GM23338 (cell line): ENCODE measurements at places on chromosomes 12 and 14.

DNA sequence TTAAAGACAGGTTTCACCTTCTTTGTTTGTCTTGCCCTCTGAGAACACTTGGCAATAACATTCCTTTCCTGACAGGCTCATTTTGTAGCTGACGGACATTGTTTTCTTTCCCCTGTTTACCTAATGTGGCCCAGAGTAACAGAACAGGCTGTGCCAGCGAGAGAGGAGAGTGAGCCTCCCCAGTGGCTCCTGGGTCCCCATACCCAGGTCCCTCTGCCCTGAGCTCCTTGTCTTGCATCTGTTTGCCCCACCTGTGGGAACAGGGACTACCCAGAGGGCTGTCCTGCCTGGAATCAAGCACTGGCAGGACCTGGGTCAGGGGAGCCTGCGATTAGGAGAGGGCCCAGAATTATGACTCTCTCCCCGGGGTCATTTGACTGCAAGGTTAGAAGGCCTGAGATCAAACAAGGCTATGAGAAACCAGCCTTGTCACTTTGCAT lies 222.9 kb downstream of the ZFP36L1 start:
- no peak overlapping the region for H3K27ac ChIP-seq
- no peaks in the 10 kb centered on the region for H3K27me3 ChIP-seq
- DNase-seq: no peak
- H3K4me1 ChIP-seq: no peaks in the 10 kb centered on the region

DNA sequence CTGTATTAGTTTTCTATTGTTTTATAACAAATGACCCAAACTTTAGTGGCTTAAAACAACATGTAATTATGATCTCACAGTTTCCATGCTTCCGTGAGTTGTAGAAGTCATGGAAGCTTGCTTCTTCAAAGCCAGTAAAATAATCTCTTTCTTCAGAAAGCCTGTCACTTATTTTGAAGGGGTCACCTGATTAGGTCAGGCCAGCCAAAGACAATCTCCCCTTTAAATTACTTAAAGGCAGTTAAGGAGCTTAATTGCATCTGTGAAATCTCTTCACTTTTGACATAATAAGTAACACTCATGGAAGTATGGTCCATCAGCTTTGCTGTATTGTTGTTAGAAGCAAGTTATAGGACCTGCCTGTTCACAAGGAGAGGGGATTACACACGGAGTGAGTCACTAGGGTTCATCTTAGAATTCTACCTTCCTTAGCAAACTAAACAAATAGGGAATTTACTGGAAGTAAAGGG lies 89.8 kb downstream of the FAR2 start:
- no peaks in the 10 kb centered on the region for H3K36me3 ChIP-seq
- H3K27me3 ChIP-seq: no peaks in the 10 kb centered on the region
- DNase-seq: no peak
- H3K4me1 ChIP-seq: peaks cover 18% of the 10 kb centered on the region

DNA sequence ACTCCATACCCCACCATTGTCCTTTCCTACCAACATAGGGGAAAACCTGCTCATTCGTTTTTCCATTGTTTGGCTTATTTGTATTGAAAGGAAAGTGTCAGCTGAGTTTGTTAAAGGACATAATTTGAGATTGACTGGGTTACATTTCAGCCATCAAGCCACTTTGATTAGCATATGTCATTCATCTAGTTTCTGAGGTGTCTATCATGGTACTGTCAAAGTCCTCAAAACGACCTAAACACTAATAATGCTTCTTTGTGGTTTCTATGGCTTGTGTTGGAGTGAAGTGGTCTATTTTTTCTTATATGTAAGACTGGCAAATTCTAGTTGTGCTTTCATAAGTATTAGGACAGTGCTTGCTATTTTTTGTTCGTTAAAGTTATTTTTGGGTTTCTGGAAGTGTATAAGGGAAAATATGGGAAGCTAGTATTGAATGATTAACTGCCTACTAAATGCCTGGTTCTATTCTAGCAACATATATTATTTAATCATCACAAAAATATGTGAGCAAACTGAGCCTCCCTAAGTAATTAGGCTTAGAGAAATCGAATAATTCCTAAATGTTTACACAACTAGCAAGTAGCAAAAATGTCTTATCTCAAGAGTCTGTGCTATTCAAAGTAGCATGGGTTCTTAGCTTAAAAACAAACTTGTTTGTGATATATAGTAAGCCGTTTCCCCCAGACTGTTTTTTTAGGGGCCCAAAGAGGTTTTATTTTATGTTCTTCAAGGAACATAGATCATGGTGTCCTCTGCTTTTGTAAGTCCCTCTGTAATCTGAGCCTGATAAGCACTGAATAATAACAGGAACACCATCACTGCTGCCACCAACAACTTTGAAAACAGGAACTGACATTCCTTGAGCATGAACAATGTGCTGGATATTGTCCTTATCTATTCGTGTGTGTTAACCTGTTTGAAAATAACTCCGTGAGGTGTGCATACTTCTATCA lies 67.1 kb downstream of the DERA start:
- H3K4me3 ChIP-seq: no peak overlapping the region
- DNase-seq: no peak
- H3K4me1 ChIP-seq: peaks cover 18% of the 10 kb centered on the region; the same call in 1 of the 2 replicates
- no peak overlapping the region for H3K27ac ChIP-seq
- no peaks in the 10 kb centered on the region for H3K27me3 ChIP-seq

GRCh38 chr12:15831315-15831978 lies 42.3 kb upstream of the EPS8 start:
- no peak overlapping the region for H3K27ac ChIP-seq
- no peaks in the 10 kb centered on the region for H3K4me1 ChIP-seq
- no peaks in the 10 kb centered on the region for H3K36me3 ChIP-seq
- no peak for DNase-seq
- no peak overlapping the region for H3K4me3 ChIP-seq
- H3K27me3 ChIP-seq: no peaks in the 10 kb centered on the region

GRCh38 chr14:76742185-76742584 lies 19.1 kb upstream of the VASH1 start:
- H3K4me1 ChIP-seq: no peaks in the 10 kb centered on the region
- H3K4me3 ChIP-seq: no peak overlapping the region
- no peak for DNase-seq
- no peak overlapping the region for H3K27ac ChIP-seq

DNA sequence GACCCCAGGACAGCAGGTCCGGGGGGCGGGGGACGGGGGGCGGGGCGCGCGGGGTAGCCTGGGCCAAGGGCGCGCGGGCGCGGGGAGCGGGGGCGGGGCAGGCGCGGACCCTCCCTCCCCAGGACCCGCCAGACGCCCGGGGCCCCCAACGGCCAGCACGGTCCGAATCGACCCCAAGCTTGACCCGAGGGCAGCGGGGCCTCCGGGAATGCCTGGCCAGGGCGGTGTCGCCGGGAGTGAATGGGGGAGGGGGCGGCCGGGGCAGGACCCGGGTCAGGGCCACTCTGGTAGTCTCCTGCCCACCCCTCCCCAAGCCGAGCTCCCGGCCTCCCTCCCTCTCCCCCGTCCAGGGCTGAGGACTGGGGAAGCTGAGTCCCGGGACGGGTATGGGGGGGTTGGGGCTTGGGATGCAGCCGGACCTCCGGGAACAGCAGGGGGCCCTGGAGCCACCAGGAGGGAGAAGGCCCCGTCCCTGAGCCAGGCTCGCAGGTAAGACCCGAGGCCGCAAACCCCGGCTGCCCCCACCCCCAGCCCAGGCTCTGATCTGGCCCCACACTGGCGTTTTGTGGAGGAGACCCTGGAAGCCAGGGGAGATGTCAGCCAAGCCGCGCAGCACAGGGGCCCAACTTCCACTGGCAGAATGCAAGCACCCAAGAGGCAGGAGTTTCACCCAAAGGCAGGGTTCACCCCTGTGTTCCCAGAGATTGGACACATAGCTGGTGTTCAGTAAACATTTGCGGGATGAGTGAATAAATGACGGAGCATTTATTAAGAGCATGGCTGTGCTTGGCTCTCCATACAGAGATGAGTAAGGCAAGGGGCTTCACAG lies 545 bp upstream of the GALNT9 start:
- peak; percentile 32 for DNase-seq
- no peaks in the 10 kb centered on the region for H3K4me1 ChIP-seq
- H3K27ac ChIP-seq: no peak overlapping the region
- no peaks in the 10 kb centered on the region for H3K36me3 ChIP-seq
- H3K4me3 ChIP-seq: peak overlapping the region; percentile 48; the same call in 1 of the 2 replicates

DNA sequence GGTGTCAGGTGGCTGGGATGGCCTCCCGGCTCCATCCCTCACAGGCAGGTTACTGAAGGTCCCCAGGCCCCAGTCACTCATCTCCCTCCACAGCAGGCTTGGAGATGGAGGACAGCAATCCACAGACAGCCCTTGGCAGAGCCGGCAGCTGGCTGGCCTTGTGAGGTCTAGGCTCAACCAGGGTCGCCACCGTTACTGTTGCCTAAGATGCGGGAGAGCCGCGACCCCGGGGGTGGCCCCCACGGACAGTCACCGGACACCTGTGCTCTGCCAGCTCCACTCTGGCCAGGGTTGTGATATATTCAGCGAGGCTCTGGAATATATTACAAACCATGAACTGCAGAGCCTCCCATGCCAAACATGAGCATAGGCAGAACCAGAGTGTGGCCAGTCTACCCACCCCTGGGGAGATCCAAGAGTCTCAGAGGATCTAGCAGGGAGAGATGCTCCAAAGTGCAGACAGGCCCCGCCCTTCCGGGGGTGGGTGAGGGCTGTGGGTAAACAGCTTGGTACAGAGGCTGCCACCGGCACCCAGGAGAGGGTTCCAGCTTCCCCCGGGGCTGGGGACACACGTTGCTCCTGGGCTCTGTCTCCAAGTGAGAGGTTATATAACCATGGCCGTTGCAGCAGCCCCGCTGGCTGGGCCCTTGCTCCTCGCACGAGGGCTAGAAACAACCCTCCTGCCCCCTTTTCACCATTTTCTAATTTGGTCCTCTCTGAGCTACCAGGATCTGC lies 55.9 kb upstream of the DIO3 start:
- DNase-seq: no peak
- H3K27ac ChIP-seq: no peak overlapping the region
- H3K4me3 ChIP-seq: no peak overlapping the region

GRCh38 chr14:69107407-69108003 lies 45.4 kb downstream of the DCAF5 start:
- DNase-seq: peak; percentile 85
- H3K27ac ChIP-seq: no peak overlapping the region
- H3K36me3 ChIP-seq: no peaks in the 10 kb centered on the region
- H3K4me3 ChIP-seq: no peak overlapping the region
- no peaks in the 10 kb centered on the region for H3K27me3 ChIP-seq

GRCh38 chr14:23877538-23878180 lies 75.9 kb upstream of the DHRS4 start:
- DNase-seq: no peak
- H3K27ac ChIP-seq: no peak overlapping the region
- H3K4me1 ChIP-seq: no peaks in the 10 kb centered on the region
- H3K27me3 ChIP-seq: no peaks in the 10 kb centered on the region
- no peak overlapping the region for H3K4me3 ChIP-seq

DNA sequence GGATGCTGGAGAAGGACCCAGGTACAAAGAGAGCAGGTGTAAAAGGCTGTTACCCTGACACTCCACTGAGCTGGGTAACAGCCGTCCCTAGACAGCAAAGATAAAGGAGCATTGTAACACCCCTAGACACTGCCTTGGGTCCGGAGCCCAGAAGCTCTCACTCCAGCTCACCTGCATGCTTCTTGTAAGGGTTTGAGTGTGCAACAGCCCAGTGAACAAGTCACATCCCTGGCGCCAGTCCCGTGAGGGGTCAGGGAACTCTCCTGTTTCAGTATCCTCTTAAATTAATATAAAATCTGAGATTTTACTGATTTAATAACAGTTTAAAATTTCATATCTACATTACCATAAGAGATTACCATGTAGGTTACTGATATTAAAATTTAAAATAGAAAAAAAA lies 124.8 kb upstream of the LMO3 start:
- H3K4me3 ChIP-seq: no peak overlapping the region
- H3K27me3 ChIP-seq: no peaks in the 10 kb centered on the region
- no peak for DNase-seq

GRCh38 chr12:26028953-26029735 lies 70.7 kb downstream of the RASSF8 start:
- no peaks in the 10 kb centered on the region for H3K4me1 ChIP-seq
- H3K27me3 ChIP-seq: no peaks in the 10 kb centered on the region
- no peak overlapping the region for H3K27ac ChIP-seq
- H3K4me3 ChIP-seq: no peak overlapping the region
- DNase-seq: peak; percentile 66
- no peaks in the 10 kb centered on the region for H3K36me3 ChIP-seq

- no peaks in the 10 kb centered on the region; the same call in 1 of the 2 replicates for H3K36me3 ChIP-seq
- H3K4me3 ChIP-seq: no peak overlapping the region
- DNase-seq: no peak
- no peak overlapping the region for H3K27ac ChIP-seq
Observed at GRCh38 chr12:54020591-54021405, 7.4 kb upstream of the HOXC6 start.

- H3K27me3 ChIP-seq: peaks cover 81% of the 10 kb centered on the region
- H3K36me3 ChIP-seq: no peaks in the 10 kb centered on the region
- peak within 1 kb of the TSS; percentile 78 for H3K4me3 ChIP-seq
Observed at GRCh38 chr12:116881325-116881876, at the start of gene HRK. Gene HRK, minus strand, starts transcription at chr12:116881441. Its CDS starts 134 bp downstream, at chr12:116881307.

- H3K27me3 ChIP-seq: no peaks in the 10 kb centered on the region
- peak; percentile 64 for DNase-seq
- no peaks in the 10 kb centered on the region for H3K36me3 ChIP-seq
- peak overlapping the region; percentile 99 for H3K27ac ChIP-seq
Observed at GRCh38 chr12:64608901-64609535, 1.3 kb upstream of the RASSF3 start.

- H3K27me3 ChIP-seq: no peaks in the 10 kb centered on the region
- peak within 1 kb of the TSS; percentile 89 for H3K27ac ChIP-seq
- peak; percentile 98 for DNase-seq
- peaks cover under 1% of the 10 kb centered on the region; the same call in 1 of the 2 replicates for H3K36me3 ChIP-seq
- peaks cover 20% of the 10 kb centered on the region for H3K4me1 ChIP-seq
- H3K4me3 ChIP-seq: peak within 1 kb of the TSS; percentile 68
Observed at GRCh38 chr14:77760381-77761204, at the start of gene SNW1. Gene SNW1, minus strand, starts transcription at chr14:77761156. Its CDS starts 29 bp downstream, at chr14:77761127.

DNA sequence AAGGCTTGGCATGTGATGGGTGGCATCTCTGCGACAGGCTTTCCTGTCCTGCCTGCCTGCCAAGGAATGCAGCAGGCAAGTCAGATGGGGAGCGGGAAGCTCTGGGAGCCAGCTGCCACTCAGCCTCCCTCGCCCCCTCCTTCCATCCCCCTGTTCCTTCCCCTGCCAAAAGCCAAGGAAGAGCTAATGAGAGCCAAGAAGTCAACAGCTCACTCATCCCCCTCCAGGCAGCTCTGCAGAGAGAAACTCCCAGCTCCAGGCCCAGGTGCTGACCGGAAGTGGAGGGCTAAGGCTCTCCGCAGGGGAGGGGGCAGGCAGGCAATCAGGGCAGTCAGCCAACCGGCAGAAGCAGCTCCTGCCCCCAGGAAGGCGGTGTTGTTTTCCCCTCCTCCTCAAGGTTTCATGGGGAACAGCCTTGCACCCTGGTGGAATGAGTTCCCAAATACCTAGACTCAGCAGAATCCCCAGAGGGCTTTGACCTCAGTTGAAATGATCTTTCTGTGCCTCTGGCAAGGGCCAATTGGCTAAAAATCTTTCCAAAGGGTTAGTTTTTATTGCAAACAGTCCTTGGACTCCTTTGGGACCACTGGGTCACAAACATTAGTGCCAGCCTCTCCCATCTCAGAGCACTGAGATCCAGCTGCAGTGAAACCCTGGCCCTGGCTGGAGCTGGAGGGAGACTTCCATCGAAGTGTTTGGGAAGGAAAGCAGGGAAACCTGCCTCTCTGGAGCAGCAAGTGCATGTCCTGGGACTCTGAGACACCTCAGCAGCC lies 349.1 kb downstream of the DPF3 start:
- DNase-seq: peak; percentile 69
- no peak overlapping the region for H3K27ac ChIP-seq
- no peak overlapping the region for H3K4me3 ChIP-seq
- peaks cover 4% of the 10 kb centered on the region; the same call in 1 of the 2 replicates for H3K4me1 ChIP-seq
